ENCODE measurements at places on chromosomes 16 and 17.

GRCh38 chr16:89033304-89033703 lies 56.3 kb upstream of the CBFA2T3 start:
- DNase-seq, result no peak

- no peak for DNase-seq
Observed at GRCh38 chr16:55947366-55947765, 72.2 kb upstream of the CES5A start.

- no peak for DNase-seq
Observed at GRCh38 chr17:32993977-32994376, 2.3 kb downstream of the SPACA3 start.

GRCh38 chr17:45046537-45047125 lies 4.8 kb downstream of the DCAKD start:
- DNase-seq, result no peak
